ENCODE measurements at places on chromosomes 12 and 14.

DNA sequence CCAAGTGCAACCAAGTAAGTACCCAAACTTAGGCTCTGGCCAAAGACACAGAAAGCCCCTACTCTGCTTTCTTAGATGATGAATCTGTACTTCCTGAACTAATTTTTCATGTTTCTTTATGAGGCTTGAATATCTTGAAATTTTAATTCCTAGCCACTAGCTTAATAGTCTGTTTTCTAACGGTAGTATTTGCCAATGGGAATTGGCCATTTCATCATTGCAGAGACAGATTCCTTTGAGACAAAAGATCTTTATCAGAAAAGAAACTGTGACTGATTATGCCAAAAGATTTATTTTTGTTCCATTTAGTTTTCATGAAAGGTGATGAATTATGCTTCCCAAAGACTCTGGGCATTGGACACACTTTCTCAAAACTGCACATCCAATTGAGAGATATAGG, 48.7 kb downstream of the DAD1 start:
- no peak for DNase-seq

DNA sequence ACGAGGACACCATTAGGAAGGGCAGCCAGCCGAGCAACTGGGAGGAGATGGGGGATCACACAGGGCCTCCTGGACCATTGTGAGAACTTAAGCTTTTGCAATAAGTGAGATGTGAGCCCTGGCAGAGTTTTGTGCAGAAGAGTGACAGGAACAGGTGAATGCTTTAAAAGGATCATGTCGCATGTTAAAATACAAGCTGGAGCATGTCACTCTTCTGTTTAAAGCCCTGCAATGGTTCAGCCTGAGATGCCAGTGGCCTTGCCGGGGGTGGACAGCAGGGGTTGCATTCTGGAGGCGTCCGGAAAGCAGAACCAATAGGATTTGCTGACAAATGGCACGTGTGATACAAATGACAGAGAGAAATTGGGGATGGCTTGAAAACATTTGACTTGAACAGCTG, 137.5 kb upstream of the RFLNA start:
- no peak for DNase-seq

GRCh38 chr12:114852976-114853529, 169.1 kb upstream of the TBX3 start:
- no peak for DNase-seq

DNA sequence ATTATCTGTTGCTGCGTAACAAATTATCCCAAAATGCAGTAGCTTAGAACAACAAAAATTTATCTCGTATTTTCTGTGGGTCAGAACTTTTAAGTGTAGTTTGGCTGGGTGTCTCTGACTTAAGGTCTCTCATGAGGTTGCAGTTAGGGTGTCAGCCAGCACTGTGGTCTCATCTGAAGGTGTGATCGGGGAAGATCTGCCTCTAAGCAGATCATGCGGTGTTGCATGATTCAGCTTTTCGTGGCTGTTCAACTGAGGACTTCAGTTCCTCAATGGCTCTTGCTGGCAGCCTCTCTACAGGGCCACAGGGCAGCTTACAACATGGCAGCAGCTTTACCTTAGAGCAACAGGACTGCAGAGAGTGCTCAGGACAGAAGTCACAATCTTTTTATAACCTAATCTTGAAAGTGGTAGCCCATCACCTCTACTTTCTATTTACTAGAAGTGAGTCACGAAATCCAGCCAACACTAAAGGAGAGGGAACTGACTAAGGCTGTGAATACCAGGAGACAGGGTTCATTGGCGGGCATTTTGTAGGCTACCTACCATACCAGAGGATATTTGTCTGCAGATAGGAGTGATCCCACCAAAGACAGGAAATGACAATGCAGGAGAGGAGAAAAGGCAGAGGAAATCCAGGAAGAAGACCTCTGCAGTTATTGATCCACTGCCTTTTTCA, 1.8 kb upstream of the TMPRSS12 start:
- DNase-seq, result no peak

DNA sequence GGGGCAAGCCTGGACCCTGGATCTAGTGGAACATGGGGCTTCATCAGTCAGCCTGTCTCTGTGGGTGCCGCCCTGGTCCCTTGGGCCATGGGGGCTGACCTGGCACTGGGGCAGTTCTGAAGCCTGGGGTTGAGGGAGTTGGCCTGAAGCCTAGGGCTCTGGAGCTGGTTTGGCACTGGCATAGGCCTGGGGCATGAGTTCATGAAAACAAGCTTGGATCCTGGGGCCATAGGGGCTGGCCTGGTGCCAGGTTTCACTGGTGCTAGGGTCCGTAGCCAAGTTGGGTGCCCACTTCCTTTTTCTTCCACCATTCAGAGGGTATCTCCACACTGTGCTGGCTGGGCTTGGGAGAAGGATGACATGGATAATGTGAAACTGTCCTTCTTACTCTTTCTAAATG, 26.6 kb upstream of the ANO4 start:
- no peak for DNase-seq

DNA sequence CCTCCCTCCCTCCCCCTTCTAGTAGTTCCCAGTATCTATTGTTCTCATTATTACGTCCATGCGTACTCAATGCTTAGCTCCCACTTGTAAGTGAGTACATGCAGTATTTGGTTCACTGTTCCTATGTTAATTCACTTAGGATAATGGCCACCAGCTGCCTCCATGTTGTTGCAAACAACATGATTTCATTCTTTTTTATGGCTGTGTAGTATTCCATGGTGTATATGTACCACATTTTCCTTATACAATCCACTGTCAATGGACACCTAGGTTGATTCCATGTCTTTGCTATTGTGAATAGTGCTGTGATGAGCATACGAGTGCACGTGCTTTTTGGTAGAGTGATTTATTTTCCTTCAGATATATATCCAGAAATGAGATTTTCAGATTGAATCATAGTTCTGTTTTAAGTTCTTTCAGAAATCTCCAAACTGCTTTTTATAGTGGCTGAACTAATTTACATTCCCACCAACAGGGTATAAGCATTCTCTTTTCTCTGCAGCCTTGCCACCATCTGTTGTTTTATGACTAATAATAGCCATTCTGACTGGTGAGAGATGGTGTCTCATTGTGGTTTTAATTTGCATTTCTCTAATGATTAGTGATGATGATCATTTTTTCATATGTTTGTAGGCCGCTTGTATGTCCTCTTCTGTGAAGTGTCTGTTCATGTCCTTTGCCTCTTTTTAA, 17.9 kb upstream of the CLEC7A start:
- DNase-seq, result no peak

- DNase-seq, result no peak
Measured at GRCh38 chr12:71756054-71756690, 1.5 kb downstream of the RAB21 start.

- peak; percentile 54 for DNase-seq
Measured at GRCh38 chr12:95789126-95790032, 1.2 kb downstream of the NTN4 start.

GRCh38 chr12:107894589-107894988, 120.1 kb downstream of the ASCL4 start:
- DNase-seq, result no peak

- DNase-seq, result no peak
Measured at GRCh38 chr12:3427956-3428355, 63.0 kb upstream of the PRMT8 start.

GRCh38 chr12:127888943-127889719, 377.8 kb upstream of the TMEM132C start:
- DNase-seq, result no peak

GRCh38 chr12:4849115-4849541, 60.6 kb upstream of the KCNA1 start:
- DNase-seq, result peak; percentile 54

- DNase-seq, result peak; percentile 5
Measured at GRCh38 chr12:90514325-90514724, 440.7 kb downstream of the CCER1 start.

DNA sequence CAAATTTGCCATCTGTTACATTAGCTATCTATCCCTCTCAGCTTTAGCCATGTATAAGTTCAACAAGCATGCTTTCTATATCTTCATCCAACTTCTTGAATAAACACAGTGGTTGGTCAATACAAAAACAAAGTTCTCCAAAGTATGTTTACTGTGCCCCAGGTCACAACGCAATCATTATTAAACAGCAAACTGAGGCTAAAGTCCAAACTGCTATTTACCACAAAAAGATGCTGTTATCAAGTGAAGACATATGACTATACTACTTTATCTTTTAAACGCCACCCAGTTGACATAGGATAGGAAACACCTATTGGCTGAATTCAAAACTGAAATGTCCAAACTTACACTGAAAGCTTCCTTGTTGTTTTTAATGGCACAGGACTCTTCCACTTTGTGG, 11.7 kb downstream of the ZCCHC8 start:
- no peak for DNase-seq

DNA sequence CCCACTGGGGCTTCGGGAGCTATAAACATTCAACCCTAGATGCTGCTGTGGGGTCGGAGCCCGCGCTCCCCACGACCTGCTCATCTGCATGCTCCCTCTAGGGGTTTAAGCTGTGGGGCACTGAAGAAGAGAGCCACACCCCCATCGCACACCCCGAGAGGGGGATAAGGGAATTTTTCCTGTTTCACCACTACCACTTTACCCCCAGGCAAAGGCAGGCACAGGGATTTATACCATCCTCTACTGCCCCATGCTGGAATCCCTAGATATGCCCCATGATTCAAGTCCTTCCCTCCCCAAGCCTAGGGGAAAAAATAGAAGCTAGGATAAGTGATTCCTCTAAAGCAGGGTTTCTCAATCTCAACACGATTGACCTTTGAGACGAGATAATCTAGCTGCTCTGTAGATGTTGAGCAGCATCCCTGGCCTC, 59.9 kb upstream of the CCDC60 start:
- no peak for DNase-seq

GRCh38 chr14:94932589-94932988, 162.7 kb upstream of the GSC start:
- no peak for DNase-seq

GRCh38 chr14:94685681-94686485, 73.7 kb downstream of the SERPINA3 start:
- peak; percentile 5 for DNase-seq

DNA sequence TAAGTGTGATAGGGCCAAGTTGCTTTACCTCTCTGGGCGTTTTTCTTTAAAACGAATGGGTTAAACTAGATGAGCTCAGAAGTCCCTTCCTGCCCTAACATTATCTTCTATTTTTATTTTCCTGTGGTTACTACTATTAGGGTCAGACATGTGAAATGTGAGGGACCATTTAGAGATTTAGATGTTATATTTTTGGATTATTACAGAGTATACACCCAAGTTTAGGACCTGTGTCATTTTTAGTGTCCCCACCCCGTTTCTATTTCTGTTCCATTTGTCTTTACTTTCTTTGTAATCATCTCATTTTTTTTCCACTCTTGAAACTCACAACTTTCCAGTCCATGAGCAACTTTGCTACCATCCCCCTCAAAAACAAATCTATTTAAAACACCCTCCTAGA, 56.3 kb downstream of the SLC4A8 start:
- no peak for DNase-seq

GRCh38 chr12:22399464-22400180, 65.1 kb upstream of the ST8SIA1 start:
- no peak for DNase-seq

DNA sequence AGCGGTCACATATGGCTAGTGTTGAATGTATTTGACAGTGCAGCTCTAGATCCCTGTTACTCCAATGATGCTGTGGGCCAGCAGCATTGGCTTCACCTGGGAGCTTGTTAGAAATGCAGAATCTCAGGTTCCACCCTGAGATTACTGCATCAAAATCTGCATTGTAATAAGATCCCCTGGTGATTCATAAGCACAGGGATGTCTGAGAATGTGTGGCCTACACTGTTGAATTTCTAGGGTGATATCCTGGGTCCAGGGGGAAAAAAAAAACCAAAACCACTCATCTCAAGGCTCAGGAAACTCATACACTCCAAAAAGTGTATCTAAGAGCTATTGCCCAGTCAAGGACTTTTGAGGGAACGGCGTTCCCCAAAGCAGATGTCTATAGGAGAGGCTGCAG, 196.8 kb downstream of the PPM1H start:
- DNase-seq, result no peak

DNA sequence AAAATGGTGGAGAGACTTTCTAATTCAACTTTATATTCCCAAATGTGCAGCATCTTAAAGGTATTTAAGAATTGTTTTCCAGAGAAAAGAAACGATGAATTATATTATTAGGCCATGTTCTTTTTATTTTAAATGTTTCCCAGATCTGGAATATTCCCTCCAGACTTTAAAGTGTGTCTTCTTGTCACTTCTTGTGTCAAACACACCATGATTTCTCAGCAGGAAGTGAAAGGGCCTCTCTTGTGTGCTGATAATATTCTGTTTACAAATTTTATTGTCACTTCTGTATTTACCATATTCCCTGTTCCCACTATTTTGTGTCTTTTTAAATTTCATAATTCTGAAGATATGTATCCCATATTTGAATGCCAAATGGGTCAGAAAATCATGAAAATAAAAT, 455.0 kb upstream of the FLRT2 start:
- no peak for DNase-seq

DNA sequence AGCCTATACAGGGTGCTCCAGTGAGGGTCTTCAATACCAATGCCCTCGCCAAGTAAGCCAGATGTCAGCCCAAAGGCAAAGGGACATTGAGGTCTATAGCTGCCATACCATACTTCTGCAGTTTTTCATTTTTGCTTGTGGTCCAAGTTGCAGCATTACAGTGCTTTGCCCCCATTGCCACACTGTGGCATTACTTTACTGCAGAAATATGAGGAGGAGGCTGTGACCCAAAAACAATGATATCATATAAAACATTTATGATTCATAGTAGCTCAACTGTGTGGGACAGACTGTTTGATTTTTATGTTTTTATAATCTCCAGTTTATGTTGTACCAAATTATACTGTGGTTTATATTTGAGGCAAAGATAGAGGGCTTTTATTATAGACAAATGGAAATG, 64.1 kb downstream of the KIAA0586 start:
- DNase-seq, result no peak

DNA sequence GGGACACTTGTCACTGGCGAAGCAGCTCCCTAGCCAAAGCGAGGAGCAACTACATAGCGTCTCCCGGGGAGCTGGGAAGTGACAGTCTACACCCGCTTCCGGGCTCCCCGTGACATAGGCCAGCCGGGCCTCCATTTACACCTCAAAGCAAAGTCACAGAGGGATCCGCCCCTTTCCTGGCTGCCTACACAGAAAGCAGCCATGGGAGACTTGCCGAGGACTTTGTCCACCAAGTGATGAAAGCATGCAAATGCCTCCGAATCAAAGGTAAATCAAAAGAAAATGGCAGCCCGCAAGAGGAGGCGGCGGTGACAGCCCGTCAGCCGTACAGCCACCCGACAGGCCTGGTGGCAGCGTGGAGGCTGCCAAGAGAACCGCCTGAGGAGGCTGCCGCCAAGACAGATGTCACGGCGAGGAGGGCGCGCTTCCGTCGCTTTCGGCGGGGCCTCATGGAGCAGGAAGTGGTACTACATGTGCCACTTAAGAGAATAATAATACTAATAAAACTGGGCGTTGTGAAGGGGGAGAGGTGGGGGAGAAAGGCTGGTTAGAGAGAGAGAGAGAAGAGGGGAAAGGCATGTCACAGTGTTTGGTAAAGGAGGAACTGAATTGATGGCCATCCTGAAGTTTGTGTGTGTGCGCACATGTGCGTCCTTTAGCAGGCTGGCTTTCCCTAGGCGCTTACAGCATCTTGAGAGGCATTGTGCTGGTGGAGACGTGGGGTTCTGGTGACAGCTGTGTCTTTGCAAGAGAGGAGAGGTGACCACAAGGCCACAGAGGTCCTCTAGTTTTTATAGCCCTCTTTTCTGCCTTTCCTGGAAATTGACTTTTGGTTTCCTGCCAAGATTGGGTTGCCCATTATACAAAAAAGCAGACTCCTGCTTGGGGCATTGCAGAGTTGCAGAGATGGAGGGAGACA, 661.7 kb downstream of the VRK1 start:
- peak; percentile 12 for DNase-seq

Data from SK-N-SH (cell line).